ENCODE measurements at places on chromosomes 2 and 18.

- H3K27me3 ChIP-seq = peaks cover 9% of the 10 kb centered on the region
- DNase-seq = no peak
- peaks cover 5% of the 10 kb centered on the region for H3K36me3 ChIP-seq
- peaks cover 64% of the 10 kb centered on the region for H3K4me1 ChIP-seq
These were observed 42.8 kb upstream of the PTMA start for GRCh38 chr2:231665245-231666170.

DNA sequence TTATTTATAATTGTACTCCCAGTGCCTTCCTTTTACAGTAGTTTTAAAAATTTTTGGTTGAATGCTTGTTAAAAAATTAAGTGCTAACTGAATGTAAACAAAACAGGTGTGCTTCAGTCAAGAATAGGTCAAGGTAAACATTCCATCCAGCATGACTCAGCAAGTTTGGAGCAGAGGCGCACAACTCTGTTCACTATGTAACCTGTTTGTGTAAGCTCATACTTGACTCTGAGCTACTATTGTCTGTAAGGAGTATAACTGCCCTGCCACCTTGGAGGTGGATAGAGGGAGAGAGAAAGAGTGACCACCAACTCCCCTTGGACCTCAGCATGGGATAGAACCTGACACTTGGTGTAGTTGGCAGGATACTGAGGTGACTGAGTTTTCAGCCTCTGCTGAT is 207.4 kb upstream of the SYT4 start:
- H3K4me1 ChIP-seq = no peaks in the 10 kb centered on the region
- no peaks in the 10 kb centered on the region for H3K36me3 ChIP-seq
- H3K27ac ChIP-seq = no peak overlapping the region
- no peak for DNase-seq
- H3K4me3 ChIP-seq = no peak overlapping the region

DNA sequence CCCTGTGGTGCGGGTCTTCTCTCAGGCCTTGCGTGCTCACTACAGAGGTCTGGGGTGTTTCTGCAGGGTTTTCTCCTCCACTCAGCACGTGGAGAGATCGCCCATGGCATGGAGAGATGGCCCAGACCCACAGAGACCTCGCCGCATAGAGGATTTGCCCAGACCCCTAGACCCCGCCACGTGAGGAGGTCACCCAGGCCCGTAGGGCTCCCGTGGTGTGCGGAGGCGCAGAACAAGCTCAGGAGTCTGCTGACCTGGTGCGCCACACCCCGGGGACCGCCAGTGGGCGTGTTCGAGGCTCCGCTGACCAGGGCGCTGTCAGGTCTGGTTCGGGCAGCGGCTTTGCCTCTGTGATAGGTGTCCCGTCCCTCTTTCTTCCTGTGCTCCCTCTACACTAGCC is 64.5 kb downstream of the ADI1 start:
- no peak overlapping the region for H3K27ac ChIP-seq
- no peak overlapping the region for H3K4me3 ChIP-seq
- H3K4me1 ChIP-seq = peaks cover 6% of the 10 kb centered on the region
- peaks cover 51% of the 10 kb centered on the region for H3K36me3 ChIP-seq
- no peak for DNase-seq

- peaks cover 4% of the 10 kb centered on the region for H3K4me1 ChIP-seq
- H3K27ac ChIP-seq = no peak overlapping the region
- no peaks in the 10 kb centered on the region for H3K27me3 ChIP-seq
- peaks cover 86% of the 10 kb centered on the region for H3K36me3 ChIP-seq
- no peak overlapping the region for H3K4me3 ChIP-seq
These were observed 15.7 kb downstream of the PPP1CB start for GRCh38 chr2:28767337-28767736.

GRCh38 chr18:805008-805754 is 6.9 kb downstream of the YES1 start:
- no peaks in the 10 kb centered on the region for H3K27me3 ChIP-seq
- peaks cover 18% of the 10 kb centered on the region for H3K36me3 ChIP-seq
- no peak overlapping the region for H3K4me3 ChIP-seq
- peaks cover 20% of the 10 kb centered on the region for H3K4me1 ChIP-seq
- no peak for DNase-seq
- no peak overlapping the region for H3K27ac ChIP-seq

- peaks cover 60% of the 10 kb centered on the region for H3K4me1 ChIP-seq
- DNase-seq = no peak
- H3K36me3 ChIP-seq = peaks cover 5% of the 10 kb centered on the region
- H3K4me3 ChIP-seq = no peak overlapping the region
- peaks cover 3% of the 10 kb centered on the region for H3K27me3 ChIP-seq
These were observed 36.7 kb downstream of the IL1R2 start for GRCh38 chr2:102028470-102028869.

GRCh38 chr18:33711514-33711913 is 133.5 kb downstream of the ASXL3 start:
- no peaks in the 10 kb centered on the region for H3K4me1 ChIP-seq
- H3K4me3 ChIP-seq = no peak overlapping the region
- H3K27me3 ChIP-seq = peaks cover 4% of the 10 kb centered on the region

GRCh38 chr2:64606479-64607363 is 47.0 kb downstream of the SERTAD2 start:
- peaks cover 12% of the 10 kb centered on the region for H3K36me3 ChIP-seq
- DNase-seq = no peak
- H3K27me3 ChIP-seq = peaks cover 20% of the 10 kb centered on the region
- no peak overlapping the region for H3K4me3 ChIP-seq
- peaks cover 23% of the 10 kb centered on the region for H3K4me1 ChIP-seq
- H3K27ac ChIP-seq = no peak overlapping the region

DNA sequence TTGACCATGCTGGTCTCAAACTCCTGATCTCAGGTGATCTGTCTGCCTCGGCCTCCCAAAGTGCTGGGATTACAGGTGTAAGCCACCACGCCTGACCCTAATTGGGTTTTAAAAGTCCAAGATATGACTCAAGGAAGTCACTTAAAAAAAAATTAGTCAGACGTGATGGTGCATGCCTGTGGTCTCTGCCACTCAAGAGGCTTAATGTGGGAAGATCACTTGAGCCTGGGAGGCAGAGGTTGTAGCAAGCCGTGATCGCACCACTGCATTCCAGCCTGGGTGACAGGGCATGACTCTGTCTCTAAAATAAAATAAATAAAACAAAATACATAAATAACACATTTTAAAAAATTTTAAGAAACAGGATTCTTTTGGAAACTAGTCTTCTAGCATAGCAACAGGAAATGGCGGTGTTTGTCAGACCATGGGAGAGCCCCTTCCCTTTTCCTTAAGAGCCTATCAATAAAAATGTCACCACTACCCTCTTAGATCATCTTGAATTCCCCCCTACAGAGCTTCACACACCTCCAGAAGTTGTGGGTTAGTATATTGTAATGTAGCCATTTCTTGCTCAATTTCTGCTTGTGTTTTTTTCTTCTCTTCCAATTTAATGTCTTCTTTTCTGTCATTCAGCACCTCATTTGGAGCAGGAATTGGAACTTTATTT is 20.1 kb downstream of the SFT2D3 start:
- no peak overlapping the region for H3K27ac ChIP-seq
- H3K27me3 ChIP-seq = no peaks in the 10 kb centered on the region
- no peak for DNase-seq
- H3K4me1 ChIP-seq = peaks cover 2% of the 10 kb centered on the region

DNA sequence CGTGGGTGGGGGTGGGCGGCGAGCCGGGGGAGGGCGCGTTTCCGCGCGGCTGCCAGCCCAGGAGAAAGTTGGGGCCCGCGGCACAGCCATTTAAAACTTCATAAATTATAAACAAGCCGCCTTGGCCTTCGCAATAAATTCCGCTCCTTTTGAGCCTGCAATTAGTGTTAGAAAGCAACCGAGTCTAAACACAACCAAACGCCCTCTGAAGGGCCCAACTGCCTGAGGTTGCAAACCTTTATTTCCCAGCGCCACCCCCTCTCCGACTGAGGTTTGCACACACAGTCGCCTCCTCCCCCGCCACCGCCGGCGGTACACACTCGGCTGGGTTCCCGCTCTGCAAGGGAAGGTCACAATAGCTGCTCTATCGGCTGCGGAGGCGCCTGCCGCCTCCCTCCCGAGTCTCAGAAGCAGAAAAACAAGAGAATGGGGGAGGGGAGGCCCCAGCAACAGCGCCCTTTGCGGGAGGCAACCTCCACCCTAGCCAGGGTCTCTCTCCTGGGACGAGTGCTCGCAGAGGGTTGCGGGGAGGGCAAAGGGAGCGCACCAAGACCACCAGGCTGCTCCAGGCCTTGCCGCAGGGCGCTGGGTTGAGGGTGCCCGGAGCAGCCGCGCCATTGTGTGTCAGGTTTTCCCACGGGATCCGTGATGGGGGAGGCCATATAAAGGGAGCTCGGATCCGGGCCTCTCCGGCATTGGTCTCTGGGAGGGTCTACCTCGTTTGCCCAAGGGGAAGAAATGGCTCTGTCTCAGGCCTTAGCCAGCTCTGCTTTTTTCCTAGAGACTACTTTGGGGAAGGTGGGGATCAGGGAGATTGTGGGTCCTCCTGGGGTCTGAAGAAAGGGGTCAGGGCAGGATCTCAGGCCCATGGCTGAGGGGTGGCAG is 13.4 kb upstream of the HOXD1 start:
- H3K4me1 ChIP-seq = peaks cover 97% of the 10 kb centered on the region
- peak; percentile 82 for DNase-seq
- peaks cover 18% of the 10 kb centered on the region for H3K36me3 ChIP-seq
- H3K27me3 ChIP-seq = peaks cover 12% of the 10 kb centered on the region
- H3K4me3 ChIP-seq = peak overlapping the region; percentile 92

- peaks cover 39% of the 10 kb centered on the region for H3K4me1 ChIP-seq
- DNase-seq = no peak
- no peak overlapping the region for H3K4me3 ChIP-seq
- peaks cover 38% of the 10 kb centered on the region for H3K27me3 ChIP-seq
- no peak overlapping the region for H3K27ac ChIP-seq
These were observed 79.4 kb upstream of the SNTG2 start for GRCh38 chr2:871175-871727.

DNA sequence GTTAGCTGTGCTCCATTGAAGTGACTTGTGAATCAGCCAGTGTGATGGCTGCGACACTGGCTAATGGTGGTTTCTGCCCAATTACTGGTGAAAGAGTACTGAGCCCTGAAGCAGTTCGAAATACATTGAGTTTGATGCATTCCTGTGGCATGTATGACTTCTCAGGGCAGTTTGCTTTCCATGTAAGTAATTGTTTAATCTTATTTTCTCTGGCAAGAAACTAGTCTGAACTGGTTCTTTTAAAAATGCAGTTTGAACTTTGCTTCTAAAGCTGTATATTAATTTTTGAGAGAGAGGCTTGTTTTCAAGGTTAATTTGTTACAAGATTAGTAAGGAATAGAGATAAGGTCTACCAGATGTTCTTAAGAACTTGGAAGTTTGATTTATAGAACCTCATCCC is 46.7 kb downstream of the GLS start:
- no peak for DNase-seq
- H3K4me3 ChIP-seq = no peak overlapping the region
- H3K27me3 ChIP-seq = no peaks in the 10 kb centered on the region
- H3K36me3 ChIP-seq = peaks cover 61% of the 10 kb centered on the region
- H3K4me1 ChIP-seq = peaks cover 8% of the 10 kb centered on the region
- peak overlapping the region; percentile 16 for H3K27ac ChIP-seq

- DNase-seq = no peak
- H3K27ac ChIP-seq = no peak overlapping the region
- H3K4me1 ChIP-seq = no peaks in the 10 kb centered on the region
- peaks cover 6% of the 10 kb centered on the region for H3K27me3 ChIP-seq
- no peak overlapping the region for H3K4me3 ChIP-seq
- H3K36me3 ChIP-seq = no peaks in the 10 kb centered on the region
These were observed 6.7 kb upstream of the TNFAIP6 start for GRCh38 chr2:151350579-151351195.

DNA sequence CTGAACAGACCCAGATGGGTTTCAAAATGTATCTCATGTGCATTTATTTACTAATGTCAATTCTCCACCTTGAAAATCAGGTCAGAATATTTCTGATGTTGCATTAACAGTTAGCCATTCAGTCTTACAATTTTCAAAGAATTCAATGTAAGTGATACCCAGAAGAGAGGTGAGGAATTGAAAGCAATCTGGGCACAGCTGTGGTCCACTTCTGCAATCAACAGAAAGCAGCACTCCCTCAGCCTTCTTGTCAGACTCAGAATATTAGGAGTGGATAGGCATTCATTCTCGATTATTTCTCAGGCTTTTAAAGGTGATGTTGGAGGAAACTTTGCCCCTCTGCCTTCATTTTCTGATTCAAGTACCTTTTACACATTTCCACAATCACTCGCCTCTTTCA is 15.7 kb downstream of the CCL20 start:
- H3K4me1 ChIP-seq = no peaks in the 10 kb centered on the region
- DNase-seq = no peak
- no peaks in the 10 kb centered on the region for H3K36me3 ChIP-seq
- no peak overlapping the region for H3K27ac ChIP-seq
- peaks cover 6% of the 10 kb centered on the region for H3K27me3 ChIP-seq
- no peak overlapping the region for H3K4me3 ChIP-seq

- H3K4me3 ChIP-seq = peak overlapping the region; percentile 63
- no peaks in the 10 kb centered on the region for H3K36me3 ChIP-seq
- H3K4me1 ChIP-seq = peaks cover 70% of the 10 kb centered on the region
- peak; percentile 46 for DNase-seq
These were observed 2.6 kb downstream of the DYSF start for GRCh38 chr2:71455741-71456569.

- H3K4me3 ChIP-seq = no peak overlapping the region
- peaks cover 5% of the 10 kb centered on the region for H3K36me3 ChIP-seq
- no peaks in the 10 kb centered on the region for H3K27me3 ChIP-seq
- H3K27ac ChIP-seq = no peak overlapping the region
- H3K4me1 ChIP-seq = peaks cover 21% of the 10 kb centered on the region
- DNase-seq = no peak
These were observed 154.6 kb downstream of the ACOXL start for GRCh38 chr2:110886826-110887573.

- no peak overlapping the region for H3K4me3 ChIP-seq
- H3K27ac ChIP-seq = no peak overlapping the region
- no peaks in the 10 kb centered on the region for H3K36me3 ChIP-seq
- H3K4me1 ChIP-seq = peaks cover 19% of the 10 kb centered on the region
- no peak for DNase-seq
- peaks cover 30% of the 10 kb centered on the region for H3K27me3 ChIP-seq
These were observed 8.6 kb upstream of the NCK2 start for GRCh38 chr2:105736145-105736544.

DNA sequence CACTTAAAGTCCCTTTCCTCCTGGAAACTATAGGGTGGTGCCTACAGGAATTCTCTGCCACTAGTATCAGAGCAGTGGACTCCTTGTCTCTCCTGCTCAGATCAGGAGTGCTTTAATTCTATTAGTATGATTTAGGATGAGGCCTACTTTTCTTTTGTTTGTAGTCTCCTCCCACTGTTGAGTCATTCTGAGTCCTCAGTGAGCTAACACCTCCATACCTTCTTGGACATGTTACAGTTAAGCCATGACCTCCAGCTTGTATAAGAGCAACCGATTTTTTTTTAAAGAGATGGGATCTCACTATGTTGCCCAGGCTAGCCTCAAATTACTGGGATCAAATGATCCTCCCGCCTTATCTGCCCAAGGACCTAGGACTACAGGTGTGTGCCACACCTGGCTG is 48.7 kb upstream of the OTOF start:
- H3K36me3 ChIP-seq = no peaks in the 10 kb centered on the region
- peaks cover 39% of the 10 kb centered on the region for H3K4me1 ChIP-seq
- no peak overlapping the region for H3K4me3 ChIP-seq
- no peak for DNase-seq

- DNase-seq = no peak
- H3K4me1 ChIP-seq = peaks cover 9% of the 10 kb centered on the region
- no peak overlapping the region for H3K27ac ChIP-seq
- no peak overlapping the region for H3K4me3 ChIP-seq
- no peaks in the 10 kb centered on the region for H3K36me3 ChIP-seq
These were observed 291.7 kb upstream of the KYNU start for GRCh38 chr2:142585785-142586184.

Data from nephron progenitor cell (in vitro differentiated cells).